ENCODE measurements at places on chromosomes 1 and 21.
A peak's percentile ranks its signal among the peaks of the same experiment; 100 is the strongest.

GRCh38 chr1:23906731-23907130, 6.4 kb downstream of the CNR2 start:
- DNase-seq: no peak

GRCh38 chr1:70033266-70033873, 172.0 kb downstream of the LRRC40 start:
- no peak for DNase-seq

DNA sequence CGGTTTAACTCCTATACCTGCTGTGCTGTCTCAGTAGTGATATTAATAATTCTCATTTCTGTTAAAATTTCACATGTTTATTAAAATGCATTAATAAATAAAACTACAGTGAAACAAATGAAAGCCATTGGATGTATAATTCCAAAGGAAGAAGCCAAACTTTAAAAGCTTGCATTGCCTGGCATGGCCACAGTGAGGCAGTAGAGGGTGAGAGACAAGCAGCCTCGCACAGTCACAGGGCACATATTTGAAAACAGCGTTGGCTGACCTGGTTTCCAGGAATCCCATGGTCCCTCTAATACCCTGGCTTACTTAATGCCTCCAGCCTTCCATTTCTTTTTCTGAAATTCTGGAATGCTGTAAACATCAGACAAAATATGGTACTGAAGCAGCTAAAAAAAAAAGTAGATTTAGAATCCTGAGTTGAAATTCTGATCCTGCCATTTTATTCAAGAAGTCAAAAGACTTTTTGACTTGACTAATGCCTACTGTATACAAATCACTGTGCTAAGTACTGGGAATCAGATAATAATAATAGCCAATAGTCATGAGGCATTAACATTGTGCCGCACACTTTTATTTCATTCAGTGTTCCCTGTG, 6.7 kb upstream of the RNASEL start:
- peak; percentile 19 for DNase-seq

DNA sequence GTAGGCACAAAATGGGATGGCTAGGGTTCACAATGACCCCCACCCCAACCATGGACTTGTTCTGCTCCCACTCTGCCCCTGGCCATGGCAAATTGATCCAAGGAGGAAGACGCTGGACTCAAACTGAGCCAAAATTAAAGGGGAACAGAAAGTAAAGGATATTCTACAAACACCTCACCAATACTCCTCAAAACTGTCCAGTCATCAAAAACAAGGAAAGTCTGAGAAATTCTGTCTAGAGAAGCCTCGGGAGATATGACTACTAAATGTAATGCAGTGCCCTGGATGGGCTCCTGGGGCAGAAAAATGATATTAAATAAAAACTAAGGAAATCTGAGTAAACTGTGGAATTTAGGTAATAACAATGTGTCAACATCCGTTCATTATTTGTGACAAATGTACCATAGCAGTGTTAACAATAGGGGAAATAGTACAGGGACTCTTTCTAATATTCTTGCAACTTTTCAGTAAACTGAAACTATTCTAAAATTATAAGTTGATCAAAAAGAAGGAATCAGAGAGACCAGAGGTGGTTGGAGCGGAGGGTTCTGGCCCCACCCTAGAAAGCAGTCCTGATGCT, 45.0 kb downstream of the MIS18A start:
- DNase-seq: no peak

DNA sequence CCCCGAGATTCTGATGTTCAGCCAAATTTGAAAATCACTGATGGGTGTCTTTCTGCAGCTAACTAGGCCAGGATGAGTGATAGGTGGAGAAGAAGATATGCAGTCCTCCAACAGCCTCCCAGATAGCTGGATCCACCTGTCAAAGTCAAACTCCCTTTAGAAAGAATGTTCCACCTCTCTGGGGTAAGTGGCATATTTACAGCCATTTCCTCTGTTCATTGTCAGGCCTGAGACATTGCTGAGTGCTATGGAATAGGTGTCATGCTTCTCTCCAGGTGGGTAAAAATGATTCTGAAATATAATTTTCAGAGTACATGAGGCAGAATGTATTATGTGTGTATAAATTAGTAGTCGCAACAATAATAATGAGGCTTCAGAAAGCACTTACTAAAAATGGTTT, 316.8 kb downstream of the TTLL7 start:
- DNase-seq: no peak

DNA sequence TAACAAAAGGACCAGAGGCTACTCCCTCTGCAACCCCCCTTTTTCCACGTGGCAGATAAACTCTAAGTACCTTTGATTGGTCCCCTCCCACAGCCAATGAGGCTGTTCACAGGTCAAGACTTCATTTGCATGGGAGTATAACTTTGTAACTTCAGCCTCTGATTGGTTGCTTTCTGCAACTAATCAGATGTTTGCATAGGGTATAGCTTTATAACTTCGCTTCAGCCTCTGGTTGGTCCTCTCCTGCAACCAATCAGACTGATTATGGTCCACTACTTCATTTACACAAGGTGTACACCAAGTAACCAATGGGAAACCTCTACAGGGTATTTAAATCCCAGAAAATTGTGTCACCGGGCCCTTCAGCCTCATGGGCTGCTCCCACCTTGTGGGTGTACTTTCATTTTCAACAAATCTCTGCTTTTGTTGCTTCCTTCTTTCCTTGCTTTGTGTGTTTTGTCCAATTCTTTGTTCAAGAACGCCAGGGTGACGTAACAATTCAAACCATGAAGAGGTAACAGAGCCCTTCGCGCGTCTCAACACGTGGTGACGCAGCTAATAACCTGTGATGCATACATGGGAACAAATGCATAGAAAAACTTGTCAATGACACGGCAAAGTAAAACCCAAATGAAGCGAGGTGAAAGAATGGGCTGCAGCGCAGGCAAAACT, 47.2 kb downstream of the VPS26C start:
- DNase-seq: no peak

- no peak for DNase-seq
Observed at GRCh38 chr21:46144464-46145070, 10.8 kb downstream of the FTCD start.

DNA sequence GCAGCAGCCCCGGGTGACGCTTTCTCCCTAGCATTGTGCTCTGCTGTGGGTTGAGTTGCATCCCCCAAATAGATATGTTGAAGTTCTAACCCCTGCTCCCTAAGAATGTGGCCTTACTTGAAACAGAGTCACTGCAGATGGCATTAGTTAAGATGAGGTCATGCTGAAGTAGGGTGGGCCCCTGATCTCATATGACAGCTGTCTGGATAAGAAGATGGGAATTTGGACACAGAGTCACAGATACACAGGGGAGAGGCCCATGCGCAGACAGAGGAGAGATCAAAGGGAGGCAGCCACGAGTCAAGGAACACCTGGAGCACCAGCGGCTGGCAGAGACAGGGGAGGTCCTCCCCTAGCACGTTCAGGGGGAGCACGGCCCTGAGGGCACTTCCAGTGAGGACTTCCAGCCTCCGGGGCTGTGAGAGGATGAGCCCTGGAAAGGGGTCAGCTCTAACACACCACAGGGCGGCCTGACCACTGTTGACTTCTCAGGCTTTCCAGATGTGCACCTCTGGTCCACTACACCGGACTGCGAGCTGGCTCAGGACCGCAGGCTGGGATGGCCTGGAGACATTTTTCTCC, 46.4 kb downstream of the ABCG1 start:
- DNase-seq: no peak

GRCh38 chr1:70994753-70995268, 52.8 kb downstream of the PTGER3 start:
- no peak for DNase-seq

GRCh38 chr1:12376236-12377045, 146.6 kb downstream of the VPS13D start:
- no peak for DNase-seq

DNA sequence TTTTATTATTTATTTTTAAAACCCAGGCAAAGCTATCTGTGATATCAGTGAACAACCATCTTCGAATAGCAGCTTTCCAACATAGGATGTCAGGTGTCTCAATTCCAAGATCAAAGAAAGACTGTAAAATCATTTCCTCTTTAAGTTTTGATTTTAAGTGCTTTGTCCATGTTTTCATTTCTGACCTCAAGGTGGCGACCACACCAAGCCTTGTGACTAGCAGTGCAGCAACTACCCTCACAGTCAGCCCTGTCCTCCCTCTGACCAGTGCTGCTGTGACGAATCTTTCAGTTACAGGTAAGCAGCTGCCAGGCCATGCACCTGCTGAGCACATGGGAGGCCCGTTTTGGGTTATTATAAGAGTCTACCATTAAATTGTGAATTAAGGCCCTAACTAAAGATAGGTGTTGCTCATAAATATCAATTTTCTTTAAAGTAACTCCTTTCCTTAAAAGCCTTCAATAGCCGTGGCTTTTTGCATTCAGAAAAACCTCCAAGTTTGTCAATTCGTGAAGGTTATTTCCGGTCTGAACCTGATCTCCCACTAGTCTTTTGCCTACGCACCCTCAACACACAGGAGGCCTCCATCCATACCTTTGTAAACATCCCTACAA, 117.0 kb downstream of the CD247 start:
- no peak for DNase-seq

DNA sequence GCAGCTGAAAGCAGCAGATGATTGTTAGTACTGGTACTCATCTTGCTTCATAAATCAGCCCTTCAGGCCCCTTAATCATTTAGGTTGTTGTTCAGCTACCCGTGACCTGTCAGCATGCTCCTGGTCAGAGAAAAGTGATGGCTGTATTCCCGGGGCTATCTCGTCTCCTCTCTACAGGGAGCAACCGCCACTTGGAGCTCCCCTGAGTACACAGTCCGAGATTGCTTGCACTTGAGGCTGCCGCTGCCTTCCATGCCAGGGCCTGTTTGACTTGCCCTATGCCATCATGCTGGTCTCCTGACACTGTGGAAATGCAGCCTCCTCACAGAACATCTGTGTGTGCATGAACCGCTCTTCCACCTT, 97.5 kb downstream of the SPATA46 start:
- no peak for DNase-seq

DNA sequence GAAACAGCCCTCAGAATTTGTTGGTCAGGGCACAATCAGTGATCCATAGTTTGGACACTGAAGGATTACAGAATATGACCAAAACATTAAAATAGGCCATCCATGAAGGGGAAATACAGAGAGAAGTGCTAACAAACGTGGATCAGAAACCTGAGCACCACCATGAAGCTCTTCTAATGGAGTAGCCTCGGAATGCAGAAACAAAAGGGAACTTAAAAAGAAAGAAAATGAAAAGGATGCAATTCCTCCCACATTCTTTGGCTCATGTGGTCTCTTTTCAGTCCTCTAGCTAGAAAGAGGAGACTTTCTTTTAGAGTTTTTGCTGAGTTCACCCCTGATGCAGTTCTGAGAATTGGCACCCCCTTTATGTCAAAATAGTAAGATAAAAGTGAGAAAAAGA, 989.8 kb upstream of the B3GALT2 start:
- no peak for DNase-seq

GRCh38 chr1:23793861-23794731, 3.2 kb downstream of the LYPLA2 start:
- DNase-seq: no peak

GRCh38 chr1:30890502-30891226, 17.9 kb downstream of the SDC3 start:
- no peak for DNase-seq

DNA sequence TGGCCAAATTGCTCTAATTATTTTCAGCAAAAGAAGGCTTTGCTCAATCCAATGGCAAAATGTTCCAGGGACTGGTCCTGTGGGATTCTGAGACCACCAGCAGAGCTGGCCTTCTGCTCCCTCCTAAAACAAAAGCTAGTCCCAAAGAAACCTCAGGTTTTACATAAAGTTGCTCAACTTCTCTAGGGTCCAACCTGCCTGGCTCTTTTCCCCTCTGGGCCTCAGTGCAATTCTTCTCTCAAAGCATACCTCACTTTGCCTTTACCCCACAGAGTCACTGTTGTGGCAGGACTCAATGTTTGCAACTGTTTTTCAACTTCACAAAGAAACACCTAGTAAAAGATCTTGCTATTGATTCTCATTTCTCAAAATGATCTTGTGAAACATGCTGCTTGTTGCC, 39.8 kb downstream of the TBX15 start:
- no peak for DNase-seq

DNA sequence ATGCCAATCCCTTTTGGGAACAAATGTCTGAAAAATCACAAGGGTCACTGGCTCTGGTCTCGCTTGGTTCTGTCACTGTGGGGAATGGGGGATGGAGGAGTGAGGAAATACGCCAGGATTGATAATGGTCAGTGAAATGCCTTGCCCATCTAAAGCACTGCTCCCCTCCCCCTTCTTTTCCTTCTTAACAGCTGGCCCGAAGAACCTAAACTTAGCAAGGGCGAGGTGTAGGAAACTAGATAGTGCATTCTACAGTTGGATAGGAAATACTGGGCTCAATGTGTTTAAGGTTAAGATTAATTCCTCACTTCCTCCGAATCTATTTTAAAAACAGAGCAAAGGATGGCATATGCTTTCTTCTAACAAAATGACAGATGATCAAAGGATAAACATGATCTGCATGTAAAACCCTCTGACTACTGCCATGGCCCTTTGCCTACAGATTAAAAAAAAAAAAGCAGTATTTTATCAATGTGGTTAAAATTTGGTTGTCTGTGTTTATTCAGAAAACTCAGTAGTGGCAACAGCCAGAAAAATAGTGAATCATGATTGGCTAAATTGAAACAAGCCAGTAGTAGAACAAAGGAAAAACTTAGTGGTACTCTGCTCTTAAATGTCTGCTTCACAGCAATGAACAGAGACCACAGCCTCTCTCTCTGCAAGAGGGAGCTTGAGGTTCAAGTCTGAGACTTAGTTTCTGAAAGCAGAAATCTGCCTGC, 86.1 kb upstream of the VAV3 start:
- DNase-seq: no peak

- DNase-seq: no peak
Observed at GRCh38 chr1:60041783-60042182, 31.8 kb downstream of the C1orf87 start.

- DNase-seq: no peak
Observed at GRCh38 chr1:199931666-199932377, 95.7 kb upstream of the NR5A2 start.

DNA sequence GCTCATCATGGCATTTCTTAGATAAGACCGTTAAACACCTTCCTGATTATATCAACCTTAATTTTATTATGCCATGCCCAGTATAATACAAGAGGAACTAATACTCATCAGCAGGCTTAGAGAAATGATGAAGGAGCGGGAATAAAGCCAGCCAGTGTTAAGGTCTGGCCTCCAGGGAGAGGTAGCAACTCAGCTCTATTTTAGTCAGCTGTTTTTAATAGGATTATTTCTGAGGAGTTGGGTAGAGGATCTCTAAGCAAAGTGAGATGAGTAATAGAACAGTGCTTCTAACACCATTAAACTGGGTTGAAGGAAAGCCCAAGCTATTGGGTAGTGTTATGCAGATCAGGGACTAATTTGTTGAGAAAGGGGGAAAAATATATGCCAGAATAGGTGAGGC, 921.5 kb downstream of the TTLL7 start:
- DNase-seq: no peak

GRCh38 chr1:111707906-111708305, 31.3 kb downstream of the INKA2 start:
- DNase-seq: no peak
